ENCODE measurements at places on chromosomes 7 and 10. TPM values are rescaled to one million over a fixed set of nuclear protein-coding genes. Genes with fewer than 3 reads are reported as not detected.

- DNase-seq = peak; percentile 94
Measured at GRCh38 chr10:29946953-29947700, 112.3 kb downstream of the JCAD start.

Gene FZD8
- polyA plus RNA-seq = 4.8 TPM

- DNase-seq = peak; percentile 34
Measured at GRCh38 chr7:31373337-31374289, 33.1 kb upstream of the NEUROD6 start.

- DNase-seq = no peak
Measured at GRCh38 chr10:71667387-71667752, 52.2 kb downstream of the C10orf105 start.

GRCh38 chr10:56633876-56634452 lies 272.9 kb upstream of the ZWINT start:
- no peak for DNase-seq

DNA sequence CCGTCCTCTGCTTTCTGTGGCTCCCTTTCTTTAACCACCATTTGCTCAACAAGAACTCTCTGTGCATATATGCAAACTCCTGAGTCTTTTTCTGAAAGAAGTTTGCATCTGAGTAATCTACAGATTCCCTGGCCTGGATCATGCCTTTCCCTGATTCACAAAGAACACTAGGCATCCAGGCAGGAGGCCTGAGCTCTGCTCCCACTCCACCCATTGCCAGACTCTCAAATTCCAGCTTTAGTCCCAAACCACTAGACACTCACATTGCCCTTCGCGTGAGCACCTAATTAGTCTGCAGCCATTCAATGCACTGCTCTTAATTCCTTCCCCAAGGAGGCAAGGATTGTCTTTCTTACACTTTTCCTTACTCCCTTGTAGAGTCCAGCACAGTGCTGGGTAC lies 60.9 kb downstream of the ABCC2 start:
- peak; percentile 15 for DNase-seq

Gene LOXL4
- polyA plus RNA-seq = 26.7 TPM

Gene MASTL
- 7.0 TPM for polyA plus RNA-seq

- DNase-seq = peak; percentile 96
Measured at GRCh38 chr10:13924040-13924725, 337.4 kb downstream of the PRPF18 start.

GRCh38 chr10:110681023-110681681 lies 37.0 kb downstream of the RBM20 start:
- peak; percentile 31 for DNase-seq

DNA sequence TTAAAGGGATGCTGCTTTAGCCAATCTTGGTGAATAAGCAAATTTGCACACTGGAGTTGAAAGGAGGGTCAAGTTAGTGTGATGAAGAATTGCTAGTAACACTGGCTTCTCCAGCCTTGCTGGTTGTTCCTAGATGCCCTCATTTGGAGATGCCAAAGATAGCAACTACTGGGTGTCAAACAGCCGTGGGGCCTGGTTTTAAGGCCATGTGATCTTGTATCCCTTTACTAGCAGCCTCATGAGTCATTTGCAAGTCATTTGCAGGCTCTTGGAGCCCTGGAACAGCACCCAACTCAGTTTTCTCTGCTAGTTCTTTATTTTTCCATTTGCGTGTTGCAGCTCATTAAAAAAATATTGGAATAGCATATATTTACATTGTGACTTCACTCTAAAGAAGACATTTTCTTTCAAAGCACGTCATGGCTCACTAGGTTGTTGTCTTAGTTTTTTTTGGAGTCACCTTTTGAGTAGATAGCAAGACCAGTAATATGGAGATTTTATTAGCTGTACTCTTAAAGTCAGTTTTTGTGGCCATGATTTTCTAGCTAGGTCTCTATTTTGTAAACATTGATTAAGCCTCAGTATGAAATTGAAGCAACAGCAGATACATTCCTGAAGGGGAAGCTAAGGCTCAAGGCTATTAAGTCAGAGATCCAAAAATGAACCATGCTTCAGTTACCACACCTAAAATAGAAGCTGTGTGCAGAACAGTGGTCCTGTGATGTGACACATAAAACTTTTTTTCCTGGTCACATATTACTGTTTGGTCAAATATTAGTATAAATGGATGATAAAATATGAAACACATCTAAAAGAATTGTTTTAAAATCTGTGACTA lies 1.3 kb downstream of the LSMEM1 start:
- peak; percentile 86 for DNase-seq

Gene SDK1
- polyA plus RNA-seq = 1.3 TPM

GRCh38 chr10:80540981-80541750 lies 3.5 kb downstream of the SH2D4B start:
- no peak for DNase-seq

DNA sequence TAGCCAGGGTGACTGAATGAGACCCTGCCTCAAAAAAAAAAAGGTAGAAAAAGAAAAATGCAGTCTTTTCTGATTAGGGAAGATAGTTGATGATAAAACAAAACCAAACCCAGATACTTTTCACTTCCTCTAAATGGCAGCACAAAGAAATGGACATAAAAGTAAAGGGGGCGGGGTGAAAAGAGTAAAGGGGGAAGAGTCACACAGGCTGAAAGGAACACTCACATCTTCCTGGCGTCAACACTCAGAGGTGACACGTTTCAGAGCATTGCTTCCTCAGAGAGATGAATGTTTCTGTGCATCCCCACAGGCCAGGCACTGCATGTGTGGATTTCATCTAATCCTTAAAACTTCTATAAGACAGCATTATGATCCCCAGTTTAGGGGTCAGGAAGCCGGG lies 81.2 kb downstream of the HIPK2 start:
- no peak for DNase-seq

- no peak for DNase-seq
Measured at GRCh38 chr7:16652240-16652583, 6.2 kb downstream of the BZW2 start.
